ENCODE measurements at places on chromosomes 3 and 15.

- no peak for DNase-seq
Measured at GRCh38 chr3:58084788-58085543, 76.7 kb downstream of the FLNB start.

GRCh38 chr15:33089878-33090757 is 104.4 kb downstream of the FMN1 start:
- DNase-seq, result no peak

DNA sequence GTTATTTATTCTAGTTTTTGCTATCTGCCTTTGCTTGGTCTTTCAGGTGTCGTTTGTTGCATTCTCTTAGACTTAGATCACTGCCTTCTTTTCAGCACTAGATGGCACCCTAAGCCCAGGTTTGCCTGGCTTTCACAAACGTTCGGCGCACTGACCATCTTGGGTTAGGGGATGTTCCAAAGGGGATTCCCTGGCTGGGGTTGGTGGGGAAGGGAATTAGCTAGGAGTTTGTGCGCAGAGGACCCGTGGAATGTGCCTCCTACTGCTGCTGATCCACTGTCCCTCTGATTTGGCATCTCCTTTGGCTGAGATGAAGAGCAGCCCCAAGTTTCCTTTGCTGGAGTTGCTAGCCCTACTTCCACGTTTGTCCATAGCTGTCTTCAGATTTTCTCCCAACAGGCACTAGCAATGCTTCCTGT is 33.9 kb downstream of the PFN2 start:
- peak; percentile 9 for DNase-seq

DNA sequence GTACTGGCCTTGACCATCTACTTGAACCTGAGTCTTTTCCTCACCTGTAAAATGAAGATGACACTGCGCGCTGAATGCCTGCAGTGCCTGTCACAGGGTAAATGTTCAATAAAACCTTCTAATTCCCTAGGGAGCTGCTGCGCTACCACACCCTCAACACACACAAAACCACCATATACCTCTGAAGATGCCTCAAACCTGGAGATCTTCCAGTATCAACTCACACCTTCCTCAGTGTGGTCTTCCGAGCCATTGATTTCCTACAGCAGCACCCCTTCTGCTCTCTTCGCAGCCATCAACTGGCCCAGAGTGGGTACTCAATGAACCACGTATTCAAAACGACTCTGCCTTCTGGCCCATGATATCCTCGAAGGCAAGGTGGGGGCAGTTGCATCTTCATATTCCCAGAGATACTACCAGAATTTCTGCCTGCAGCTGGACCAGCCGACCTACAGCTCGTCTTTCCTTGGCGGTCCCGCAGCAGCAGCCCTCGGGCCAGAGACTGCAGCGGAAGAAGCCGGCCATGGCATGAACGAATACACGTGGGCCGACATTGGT is 695 bp downstream of the RPL32 start:
- no peak for DNase-seq

DNA sequence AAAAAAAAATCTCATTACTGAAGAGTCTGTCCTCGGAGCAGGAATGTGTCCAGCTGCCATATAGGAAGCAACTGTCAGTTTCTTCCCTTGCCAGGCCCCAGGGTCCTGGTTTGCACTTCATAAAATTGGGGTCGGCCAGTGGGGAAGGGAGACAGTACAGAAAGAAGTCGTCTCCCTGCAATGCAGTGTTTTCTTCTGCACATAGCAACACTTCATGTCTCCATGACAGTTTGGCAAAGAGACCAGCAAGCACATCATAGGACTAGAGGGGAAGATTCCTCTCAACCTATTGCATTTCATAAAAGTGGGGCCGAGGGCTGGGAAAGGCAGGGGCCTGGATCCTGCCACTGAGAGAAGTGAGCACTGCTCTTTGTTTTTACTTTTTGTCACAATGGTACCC is 138.2 kb upstream of the HACD2 start:
- no peak for DNase-seq

GRCh38 chr3:50950591-50950990 is 275.9 kb downstream of the DOCK3 start:
- DNase-seq, result no peak

DNA sequence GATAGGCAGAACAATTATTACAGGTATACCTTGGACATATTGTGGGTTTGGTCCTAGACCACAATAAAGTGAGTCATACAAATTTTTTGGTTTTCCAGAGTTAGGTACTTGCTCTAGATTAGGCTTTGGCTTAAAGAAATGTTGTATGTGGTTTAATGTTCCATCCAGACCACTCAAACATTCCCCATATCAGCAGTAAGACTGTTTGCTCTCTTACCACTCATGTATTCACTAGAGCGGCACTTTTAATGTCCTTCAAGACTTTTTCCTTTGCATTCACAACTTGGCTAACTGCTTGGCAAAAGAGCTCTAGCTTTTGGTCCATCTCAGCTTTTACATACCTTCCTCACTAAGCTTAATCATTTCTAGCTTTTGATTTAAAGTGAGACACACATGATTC is 250.5 kb upstream of the SETMAR start:
- no peak for DNase-seq

DNA sequence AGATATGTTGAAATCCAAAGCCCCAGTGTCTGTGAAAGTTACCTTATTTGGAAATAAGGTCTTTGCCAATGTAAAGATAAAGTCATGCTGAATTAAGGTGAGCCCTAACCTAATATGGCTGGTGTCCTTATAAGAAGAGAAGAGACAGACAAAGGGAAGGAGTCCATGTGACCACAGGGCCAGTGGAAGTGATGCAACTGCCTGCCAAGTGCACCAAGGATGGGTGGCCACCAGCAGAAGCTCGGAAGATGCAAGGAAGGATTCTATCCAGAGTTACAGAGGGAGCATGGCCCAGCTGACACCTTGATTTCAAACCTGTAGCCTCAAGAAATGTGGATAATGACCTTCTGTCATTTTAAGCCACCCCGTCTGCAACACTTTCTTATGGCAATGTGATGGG is 35.3 kb upstream of the PGPEP1L start:
- no peak for DNase-seq

DNA sequence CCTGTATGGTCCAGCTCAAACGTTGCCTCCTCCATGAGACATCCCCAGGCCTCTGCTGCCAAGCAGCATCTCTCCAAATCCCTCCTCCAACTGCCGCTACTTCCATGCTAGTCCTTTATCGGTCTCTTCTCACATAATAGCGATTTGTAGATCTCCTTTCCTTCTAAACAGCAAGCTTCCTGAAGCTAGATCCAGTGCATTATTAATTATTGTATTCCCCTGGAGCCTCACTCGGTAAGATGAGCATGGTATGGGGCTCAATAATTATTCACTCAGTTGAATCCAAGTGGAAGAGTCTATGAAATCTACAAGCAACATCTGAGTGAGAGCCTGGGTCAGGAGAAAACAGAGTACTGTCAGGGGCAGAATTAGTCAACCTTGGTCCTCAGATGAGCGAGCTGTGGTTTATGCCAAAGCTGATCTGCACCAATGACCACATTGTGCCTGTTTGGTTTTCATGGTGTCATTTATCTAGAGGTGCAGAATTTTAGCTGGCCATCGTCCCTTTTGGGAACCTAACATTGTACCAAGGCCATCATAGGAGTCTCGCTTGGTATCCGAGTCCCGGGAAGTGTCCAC is 93.8 kb upstream of the UBE2E1 start:
- no peak for DNase-seq

DNA sequence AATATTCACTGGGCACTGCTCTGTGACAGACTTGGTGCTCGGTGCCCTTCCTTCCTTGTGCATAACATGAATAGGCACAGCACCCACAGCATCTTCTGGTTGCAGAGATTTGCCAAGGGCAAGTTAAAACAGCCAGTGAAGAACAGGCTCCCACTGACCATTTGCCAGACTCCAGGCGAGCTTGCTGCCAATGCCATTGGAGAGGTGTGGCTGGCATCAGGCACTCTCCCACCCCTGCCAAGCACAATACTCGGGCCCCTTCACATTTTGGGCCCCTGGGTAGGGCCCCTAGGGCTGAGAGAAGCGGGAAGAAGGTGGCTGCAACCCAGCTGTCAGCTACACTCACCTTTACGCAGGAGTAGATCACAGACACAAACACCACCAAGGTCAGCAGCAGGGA is 112.1 kb downstream of the SEC22A start:
- no peak for DNase-seq

- no peak for DNase-seq
Measured at GRCh38 chr3:38740537-38740936, 75.5 kb downstream of the SCN10A start.

DNA sequence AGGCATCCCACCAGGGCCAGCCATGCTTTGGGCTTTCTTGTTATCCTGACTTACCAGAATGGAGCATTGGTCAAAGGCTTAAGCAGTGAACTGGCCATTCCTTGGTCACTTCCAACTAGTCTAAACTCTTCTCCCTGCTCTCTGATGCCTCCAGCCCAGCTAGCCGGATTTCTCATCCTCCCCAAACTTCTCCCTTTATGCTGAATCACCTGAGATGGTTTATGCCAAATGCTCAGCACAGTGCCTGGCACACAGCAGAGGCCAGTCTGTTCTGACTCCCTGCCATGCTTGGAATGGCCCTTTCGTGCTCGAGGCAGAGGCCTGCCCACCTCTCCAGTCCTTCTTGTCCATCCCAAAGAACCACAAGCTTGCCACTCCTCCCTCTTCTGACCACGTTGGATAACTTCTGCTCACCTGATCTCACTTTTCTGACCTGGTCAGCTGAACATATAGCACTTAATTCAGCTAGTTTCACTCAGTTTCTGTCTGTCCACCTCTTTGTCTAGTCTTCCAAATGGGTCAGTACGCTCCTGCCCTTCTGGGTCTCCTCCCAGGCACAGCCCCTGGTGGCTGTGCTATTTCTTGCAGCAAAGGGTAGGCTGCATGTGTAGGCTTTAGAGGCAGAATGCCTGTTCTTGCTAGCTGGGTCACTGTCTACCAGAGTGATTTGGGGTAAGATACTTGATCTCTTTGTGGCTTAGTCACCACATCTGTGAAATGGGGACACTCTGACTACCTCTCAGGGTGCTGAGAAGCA is 2.2 kb upstream of the RBP1 start:
- no peak for DNase-seq

GRCh38 chr15:26562336-26562735 is 210.5 kb downstream of the GABRB3 start:
- no peak for DNase-seq

DNA sequence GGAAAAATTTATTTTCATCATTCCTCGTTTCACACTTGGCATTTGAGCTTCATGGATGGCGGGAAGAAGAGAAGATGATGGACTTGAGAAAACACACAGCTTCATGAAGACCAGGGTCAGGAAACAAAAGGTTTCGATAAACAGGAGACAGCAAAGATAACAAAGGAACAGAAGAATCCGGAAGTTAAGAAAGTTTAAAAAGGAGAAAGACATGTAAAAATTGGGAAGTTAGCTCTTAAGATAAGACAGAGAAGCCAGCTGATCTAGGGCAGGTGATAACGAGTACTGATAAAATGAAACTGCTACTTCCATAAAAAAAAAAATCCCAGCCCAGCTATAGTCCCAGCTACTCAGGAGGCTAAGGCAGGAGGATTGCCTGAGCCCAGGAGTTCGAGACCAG is 23.9 kb downstream of the IL5RA start:
- DNase-seq, result no peak

DNA sequence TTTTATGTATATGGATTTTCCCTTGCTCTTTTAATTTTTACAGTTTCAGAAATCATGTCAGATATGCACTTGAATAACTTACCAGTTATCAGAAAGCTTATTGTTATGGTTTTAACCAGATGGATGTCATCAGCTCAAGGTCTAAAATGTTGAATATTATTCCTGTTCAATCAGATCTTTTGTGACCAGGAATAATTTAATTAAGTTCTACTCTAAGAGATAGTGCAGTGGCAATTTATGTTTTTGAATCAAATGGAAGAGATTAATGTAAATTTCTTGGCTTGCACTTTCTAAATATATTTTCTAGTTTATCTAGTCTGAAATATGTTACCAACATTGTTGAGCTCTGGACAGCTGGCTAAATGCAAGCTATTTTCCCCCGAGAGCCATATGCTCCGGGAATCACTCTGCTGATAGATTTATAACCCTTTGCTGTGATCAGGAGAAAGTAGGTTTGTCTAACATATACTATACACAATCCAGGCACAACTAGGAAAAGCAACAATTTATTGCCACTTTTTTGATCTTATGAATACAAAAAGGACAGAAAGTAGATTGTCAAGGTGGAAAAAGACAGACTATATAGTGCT is 76.8 kb upstream of the CD96 start:
- DNase-seq, result no peak

GRCh38 chr3:2839876-2840275 is 270.3 kb downstream of the IL5RA start:
- DNase-seq, result no peak

DNA sequence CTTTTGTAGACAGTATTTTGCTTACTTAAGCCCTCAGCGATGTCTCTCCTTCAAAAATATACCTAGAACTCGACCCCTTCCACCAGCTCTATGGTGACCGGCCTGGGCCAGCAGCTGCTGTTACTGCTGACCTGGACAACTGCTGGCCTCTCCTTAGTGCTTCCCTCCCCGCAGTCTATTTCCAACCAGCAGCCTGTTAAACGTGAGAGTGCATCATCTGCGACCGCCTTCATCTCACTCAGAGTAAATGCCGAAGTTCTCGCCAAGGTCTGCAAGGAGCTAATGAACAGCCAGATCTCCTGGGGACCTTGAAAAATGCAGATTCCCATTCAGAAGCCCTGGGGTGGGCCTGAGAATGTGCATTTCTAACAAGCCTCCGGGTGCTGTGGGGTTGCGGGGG is 86.7 kb downstream of the RPLP1 start:
- DNase-seq, result no peak

DNA sequence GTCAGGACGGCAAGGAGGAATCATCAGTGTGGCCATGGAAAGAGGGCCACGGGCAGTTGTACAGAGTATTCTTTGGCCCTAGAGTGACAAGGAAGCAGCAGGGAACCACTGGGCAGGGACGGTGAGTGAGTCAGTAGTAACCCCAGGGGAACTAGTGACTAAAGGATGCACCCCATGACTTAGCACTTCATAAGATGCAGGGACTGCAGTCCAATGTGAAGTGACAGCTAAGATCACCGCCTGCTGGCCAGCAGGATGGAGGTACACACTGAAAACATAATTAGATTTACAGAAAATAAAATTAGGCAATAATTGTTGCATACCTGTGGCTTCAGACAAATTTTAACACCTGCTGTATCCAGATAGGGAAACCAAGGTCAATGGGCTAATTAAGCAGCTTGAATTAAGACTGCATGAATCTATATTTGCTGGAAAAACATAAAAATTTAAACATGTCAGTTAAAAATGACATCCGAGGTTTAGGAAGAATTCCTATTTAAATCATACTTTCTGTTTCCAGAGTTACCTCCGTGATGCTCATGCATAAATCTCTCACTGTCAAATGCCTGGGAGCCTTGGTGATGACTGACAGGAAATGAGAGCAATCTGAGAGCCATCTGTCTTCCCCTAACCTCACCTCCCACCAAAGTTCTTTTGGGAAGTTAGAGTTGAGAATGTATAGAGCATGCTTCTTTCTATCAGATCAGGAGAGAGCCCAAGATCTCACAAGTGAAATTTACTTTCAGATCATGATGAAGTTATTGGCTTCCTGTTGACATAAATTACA is 56.5 kb downstream of the DCLK3 start:
- no peak for DNase-seq

DNA sequence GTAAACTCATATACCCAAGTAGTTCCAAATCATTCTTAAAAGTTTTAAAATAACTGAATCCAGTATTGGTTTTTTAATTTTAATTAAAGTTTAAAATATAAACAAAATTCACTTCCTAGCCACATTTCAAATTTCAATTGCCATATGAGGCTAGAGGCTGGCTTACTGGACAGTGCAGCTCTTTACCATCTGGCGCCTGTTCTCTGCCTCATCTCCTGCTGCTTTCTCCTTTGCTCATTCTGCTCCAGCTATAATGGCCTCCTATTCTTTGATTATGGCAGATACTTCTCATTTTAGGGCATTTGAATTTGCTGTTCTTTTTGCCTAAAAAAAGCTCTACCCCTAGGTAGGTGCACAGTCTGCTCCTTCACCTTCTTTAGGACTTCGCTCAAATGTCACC is 19.1 kb downstream of the ARMC8 start:
- no peak for DNase-seq
